Skin of body (tissue), 3 donors: ENCODE measurements at places on chromosomes 2 and 18.

DNA sequence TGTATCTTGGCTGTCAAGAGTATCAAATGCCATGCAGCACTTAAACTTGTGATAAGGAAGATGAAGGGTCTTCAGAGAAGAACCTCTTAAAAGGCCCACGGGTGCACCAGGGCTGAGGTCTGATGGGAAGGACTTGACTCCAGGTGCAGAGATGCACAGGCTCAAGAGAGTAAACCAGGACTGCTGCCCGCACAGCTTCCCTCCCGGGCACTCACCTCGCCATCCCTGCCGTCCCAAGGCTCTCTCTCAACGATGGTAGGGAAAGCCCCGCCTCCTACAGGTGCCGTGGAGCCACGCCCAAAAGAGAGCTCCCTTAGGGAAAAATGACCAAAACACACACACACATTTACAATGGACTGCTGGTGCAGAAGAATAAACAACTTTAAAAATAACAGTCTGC is 27.9 kb downstream of the PDIA6 start:
- no peak for DNase-seq

DNA sequence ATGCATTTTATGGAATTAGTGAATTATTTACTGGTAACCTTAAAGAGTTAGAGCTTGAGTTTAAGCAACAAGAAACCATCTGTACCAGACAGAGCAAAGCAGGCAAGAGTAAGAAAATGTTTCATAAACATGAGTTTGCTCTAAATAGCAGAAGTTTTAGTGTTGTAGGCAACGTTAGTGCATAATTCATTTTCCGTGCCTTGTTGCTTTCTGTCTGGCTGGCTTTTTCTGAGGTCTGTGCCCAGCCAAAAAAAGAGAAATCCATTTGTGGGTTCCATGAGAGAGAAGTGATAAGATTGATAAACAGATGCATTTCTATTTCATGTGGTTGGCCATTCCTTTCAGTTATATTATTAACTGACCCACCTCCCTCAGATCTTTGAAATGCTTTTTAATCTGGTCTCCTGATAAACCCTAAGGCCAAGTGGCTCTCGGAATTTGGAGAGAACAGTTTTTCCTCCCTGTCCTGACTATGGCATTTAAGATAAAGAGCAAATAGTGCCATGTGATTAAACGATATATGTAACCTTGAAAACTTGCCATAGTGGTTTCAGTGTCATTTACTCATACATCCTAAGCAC is 139.5 kb upstream of the LMAN1 start:
- DNase-seq, result no peak

- peak; percentile 29 for DNase-seq
These were observed 31.0 kb upstream of the SLC3A1 start for GRCh38 chr2:44244135-44244871.

- DNase-seq, result no peak
These were observed 131.2 kb downstream of the NUP35 start for GRCh38 chr2:183255411-183255810.

DNA sequence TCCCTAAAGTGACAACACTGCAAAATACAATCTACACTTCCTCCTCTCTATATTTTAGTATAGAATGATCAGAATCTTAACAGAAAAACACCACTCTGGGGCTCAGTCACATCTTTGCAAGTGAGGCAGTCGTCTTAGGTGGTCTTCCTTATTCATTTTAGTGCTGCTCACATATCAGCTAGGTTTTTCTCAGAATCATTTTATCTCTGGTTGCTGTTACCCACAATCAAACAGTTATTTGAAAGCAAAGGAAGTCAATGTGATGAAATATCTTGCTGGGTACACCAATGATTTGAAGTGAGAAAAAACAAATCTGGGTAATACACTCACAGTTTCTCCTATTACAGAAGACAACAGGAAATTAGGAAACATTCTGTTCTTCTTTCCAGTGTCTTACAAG is 275.2 kb downstream of the DSEL start:
- DNase-seq, result no peak

- DNase-seq, result no peak
These were observed 257.5 kb upstream of the FN1 start for GRCh38 chr2:215693193-215693998.

- DNase-seq, result no peak
These were observed 154.7 kb upstream of the LYPD1 start for GRCh38 chr2:132824716-132825115.

DNA sequence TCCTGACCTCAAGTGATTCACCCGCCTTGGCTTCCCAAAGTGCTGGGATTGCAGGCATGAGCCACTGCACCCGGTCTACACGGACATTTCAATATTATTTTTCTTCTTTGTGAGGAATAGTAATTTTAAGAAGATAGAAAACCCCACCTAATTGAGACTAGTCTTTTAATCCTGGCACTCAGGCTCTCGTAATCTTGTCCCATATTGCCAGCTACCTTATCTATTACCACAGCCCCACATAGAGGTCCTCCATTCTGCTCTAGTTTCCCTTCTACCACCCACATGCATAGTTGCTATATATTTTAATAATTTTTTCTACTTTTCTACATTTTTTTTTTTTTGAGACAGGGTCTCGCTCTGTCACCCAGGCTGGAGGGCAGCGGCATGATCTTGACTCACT is 9.5 kb upstream of the USP14 start:
- no peak for DNase-seq

GRCh38 chr2:147636886-147637285 is 207.9 kb upstream of the ACVR2A start:
- DNase-seq, result no peak

DNA sequence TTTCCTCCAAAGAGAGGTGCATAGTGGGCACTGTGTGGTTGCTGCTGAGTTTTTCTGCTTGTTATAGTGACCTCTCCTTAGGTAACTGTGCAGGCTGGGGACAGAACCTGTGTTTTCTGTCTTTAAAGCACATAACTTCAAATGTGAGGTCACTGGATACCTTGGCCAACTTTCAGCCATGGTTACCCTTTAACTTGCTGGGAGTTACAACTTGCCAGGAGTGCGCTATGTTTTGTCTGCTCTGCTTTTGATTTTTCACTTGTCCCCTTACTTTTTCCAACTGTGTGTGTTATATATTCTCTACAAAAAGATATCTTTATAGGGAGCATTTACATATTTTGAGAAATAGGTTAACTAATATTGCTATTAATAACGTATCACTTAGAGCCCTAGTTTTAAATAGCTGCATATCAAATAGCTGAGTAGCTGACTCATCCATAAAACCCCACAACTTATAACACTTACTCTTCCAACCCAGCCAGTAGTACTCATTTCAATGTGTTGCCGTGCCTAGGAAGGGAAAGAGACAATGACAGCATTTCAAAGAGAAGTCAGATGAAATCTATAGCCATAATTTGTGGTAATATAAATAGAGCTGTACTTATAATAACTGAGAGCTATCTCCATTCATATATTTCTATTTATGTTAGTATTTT is 51.6 kb downstream of the DPP4 start:
- DNase-seq, result no peak
